Endothelial cell of umbilical vein (primary cell): ENCODE measurements at places on chromosomes 6 and 20. TPM values are rescaled to one million over a fixed set of nuclear protein-coding genes. Genes with fewer than 3 reads are reported as not detected.
A peak's percentile ranks its signal among the peaks of the same experiment; 100 is the strongest.

The SIM1 gene
- total RNA-seq: 0.29 and 0.39 TPM in 2 replicates

The HLA-DQA1 gene
- total RNA-seq: not detected in 2 replicates

The EXOC2 gene
- total RNA-seq: 30.8 and 39.7 TPM in 2 replicates

The LRRC73 gene
- 0.25 and 0.58 TPM in 2 replicates for total RNA-seq

- DNase-seq: no peak
Observed at GRCh38 chr6:100339574-100340255, 125.0 kb downstream of the SIM1 start.

The C6orf58 gene
- not detected in 2 replicates for total RNA-seq

The PPP1R10 gene
- 75.1 and 88.3 TPM in 2 replicates for total RNA-seq

GRCh38 chr6:141260627-141261015 is 872.1 kb upstream of the GJE1 start:
- no peak for DNase-seq

GRCh38 chr6:138431256-138432062 is 27.4 kb downstream of the HEBP2 start:
- no peak for DNase-seq

The TSPO2 gene
- not detected in 2 replicates for total RNA-seq

DNA sequence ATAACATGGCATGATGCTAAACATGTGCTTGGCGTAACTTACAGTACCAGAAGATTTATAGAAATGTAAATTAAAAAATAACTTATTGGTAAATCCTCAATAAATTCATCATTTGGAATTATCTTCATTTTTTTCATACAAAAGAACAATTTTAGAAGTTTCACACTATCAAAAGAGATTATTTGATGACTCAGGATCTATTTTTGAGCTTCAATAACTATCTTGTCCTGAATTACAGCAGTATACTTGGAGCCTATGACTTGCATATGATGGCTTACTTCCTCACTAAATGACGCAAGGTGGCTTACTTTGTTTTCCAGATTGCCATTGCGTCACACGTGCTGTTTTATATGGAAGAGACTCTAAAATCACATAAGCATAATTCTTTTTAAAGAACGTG is 49.2 kb downstream of the KHDRBS2 start:
- no peak for DNase-seq

GRCh38 chr20:9092655-9093054 is 23.8 kb downstream of the PLCB4 start:
- no peak for DNase-seq

- DNase-seq: peak; percentile 24
Observed at GRCh38 chr6:6006006-6006427, 708 bp downstream of the NRN1 start.

DNA sequence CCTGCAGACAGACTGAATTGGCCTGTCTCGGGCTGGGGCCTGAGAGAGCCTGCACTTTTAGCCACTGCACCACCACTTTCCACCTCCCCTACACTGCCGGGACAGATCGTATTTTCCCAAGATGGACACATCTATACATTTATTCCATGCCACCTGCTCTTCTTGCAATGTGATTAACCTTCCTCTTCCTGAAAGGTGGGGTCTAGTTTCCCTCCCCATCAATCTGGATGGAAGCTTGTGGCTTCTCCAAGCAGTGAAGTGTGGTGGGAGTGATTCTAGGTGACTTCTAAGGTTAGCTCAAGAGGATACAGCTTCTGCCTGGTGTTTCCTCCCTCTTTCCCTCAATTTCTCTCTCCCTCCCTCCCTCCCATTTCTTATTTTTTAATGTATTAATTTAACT is 150.3 kb upstream of the PROKR2 start:
- DNase-seq: no peak

GRCh38 chr20:44117296-44118184 is 69.4 kb downstream of the JPH2 start:
- no peak for DNase-seq

DNA sequence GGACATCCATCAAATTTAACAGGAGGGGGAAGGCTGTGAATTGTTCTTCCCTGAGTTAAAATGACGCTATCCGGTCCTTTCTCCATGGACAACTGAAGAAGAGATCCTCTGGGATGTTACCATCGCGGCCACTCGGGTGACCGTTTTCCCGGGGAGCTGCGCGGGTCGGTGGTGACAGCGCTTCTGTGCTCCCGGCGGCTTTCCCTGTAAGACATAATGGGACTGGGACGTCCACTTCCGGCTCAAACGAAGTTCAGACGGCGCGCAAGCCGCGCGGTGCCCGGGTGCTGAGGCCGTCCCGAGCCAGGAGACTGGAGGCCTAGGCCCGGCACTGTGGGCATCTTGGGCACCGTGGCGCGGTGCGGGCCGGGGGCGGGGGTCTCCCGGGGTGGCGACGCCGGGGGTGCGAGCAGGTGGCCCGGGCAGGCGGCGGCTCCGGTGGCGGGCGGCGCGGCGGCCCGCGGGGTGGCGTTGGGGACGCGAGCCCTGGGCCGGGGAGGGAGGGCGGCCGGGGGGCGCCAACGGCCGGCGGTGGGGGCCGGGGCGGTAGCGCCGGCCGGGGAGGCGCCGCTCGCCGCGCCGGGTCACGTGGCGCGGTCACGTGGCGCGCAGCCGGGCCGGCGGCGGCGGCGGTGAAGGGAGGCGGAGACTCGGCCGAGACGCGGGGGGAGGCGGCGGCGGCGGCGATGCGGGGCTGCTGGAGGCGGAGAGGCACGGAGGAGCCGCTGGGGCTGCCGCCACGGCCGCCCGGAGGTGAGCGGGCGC is 63.6 kb downstream of the GTF2H5 start:
- peak; percentile 53 for DNase-seq

DNA sequence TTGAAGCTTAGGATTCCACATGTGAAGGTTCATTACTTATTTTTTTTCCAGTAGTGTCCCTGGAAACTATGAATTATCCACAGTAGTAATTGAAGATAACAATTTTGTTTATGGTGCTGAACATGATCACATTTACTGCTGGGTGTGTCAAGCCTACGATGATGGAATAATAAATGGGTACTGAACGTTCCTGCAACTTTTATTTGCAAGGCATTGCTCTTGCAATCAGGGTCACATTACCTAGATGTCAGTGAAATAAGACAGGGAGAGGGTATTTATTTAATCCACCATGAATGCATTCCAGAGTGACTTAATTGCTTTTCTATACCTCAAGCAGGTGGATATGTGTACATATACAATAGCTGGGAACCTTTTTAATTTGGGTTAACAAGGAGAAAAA is 27.0 kb upstream of the MLIP start:
- no peak for DNase-seq

The HLA-DRB5 gene
- not detected in 2 replicates for total RNA-seq

The DHX35 gene
- total RNA-seq: 9.8 and 10.0 TPM in 2 replicates

The CST5 gene
- total RNA-seq: not detected in 2 replicates

The NDRG3 gene
- 27.7 and 28.4 TPM in 2 replicates for total RNA-seq

The PROCR gene
- 228 and 251 TPM in 2 replicates for total RNA-seq

The OR2B6 gene
- total RNA-seq: not detected in 2 replicates

The LZTS3 gene
- 3.6 and 4.5 TPM in 2 replicates for total RNA-seq

The RAB44 gene
- total RNA-seq: 0.11 TPM in 1 of 2 replicates, not detected in the other

DNA sequence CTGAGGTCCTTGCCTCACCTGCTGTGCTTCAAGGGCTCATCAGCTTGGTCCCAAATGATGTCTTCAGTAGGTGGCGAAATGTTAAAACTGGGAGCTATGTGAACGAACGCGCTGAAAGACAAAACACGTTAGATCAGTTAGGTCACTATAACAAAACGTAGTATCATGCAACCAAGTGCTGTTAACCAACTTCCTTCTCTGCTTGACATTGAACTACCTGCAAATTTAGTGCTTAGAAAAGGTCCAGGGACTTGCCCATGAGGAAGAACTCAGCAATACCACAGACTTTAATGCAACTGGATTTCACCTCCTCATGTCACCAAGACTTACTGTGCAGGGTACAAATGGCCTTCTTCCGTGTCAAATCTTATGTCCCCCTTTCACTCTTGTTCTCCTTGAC is 24.8 kb downstream of the BACH2 start:
- no peak for DNase-seq

The TRAM2 gene
- total RNA-seq: 85.9 and 98.6 TPM in 2 replicates

- peak; percentile 78 for DNase-seq
Observed at GRCh38 chr20:11778206-11778570, 139.5 kb upstream of the BTBD3 start.

The DUSP22 gene
- total RNA-seq: 32.6 and 33.9 TPM in 2 replicates

The DYNLRB1 gene
- 133 and 142 TPM in 2 replicates for total RNA-seq

DNA sequence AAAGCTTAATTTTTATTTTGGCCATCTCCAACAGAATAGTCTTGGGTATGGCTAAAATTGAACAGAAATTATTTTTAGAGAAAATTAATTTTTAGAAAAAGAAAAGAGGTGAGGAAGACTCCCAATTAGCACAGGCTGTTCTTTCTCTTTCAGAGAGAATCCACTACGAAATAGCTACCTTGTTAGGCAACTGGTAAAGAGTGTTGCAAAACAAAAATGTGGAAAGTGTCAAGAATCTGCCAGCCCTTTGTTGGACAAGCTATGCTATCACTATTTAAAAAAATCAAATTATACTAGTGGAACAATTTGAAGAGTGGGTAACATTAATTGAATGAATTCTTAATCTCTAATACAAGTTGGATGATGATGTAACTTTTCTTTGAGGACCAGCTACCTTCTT is 19.2 kb upstream of the ZSCAN9 start:
- no peak for DNase-seq

The FOXF2 gene
- not detected in 2 replicates for total RNA-seq

- DNase-seq: peak; percentile 88
Observed at GRCh38 chr20:35135867-35136586, 11.1 kb downstream of the EDEM2 start.

- no peak for DNase-seq
Observed at GRCh38 chr6:47106216-47106615, 64.1 kb upstream of the ADGRF1 start.

DNA sequence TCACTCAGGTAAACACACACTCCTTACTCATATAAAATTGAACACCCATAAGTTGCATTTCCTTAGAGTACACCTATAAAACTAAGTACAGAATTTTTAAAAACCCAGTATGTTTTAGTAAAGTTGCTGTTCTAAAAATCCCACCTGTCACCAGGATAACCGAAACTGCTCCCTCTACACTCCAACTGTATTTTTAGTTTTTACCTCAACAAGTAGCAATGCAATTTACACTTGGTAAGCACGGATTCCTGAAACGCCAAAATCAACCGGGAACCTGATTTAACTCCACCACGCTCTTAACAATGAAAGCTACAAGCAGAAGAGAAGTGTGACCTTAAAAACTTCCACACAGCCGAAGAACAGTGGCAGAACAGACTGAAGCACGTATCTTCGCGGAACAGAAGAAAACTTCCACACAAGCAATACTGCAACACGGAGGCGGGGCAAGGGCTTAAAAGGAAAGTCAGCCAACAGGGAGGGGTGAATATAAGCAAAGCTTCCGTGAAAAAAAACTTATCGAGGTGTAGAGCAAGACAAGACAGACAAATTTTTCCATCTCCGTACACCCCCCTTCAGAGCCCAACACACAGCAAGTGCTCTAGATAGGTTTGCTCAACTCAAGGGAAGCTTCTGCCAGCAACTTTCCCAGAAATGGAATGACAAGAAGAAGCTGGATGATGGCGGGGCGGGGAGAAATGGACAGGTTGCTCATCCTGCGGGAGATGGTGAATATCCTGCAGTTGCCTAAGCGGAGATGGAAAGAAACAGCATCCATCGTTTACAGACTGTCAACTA is 1.4 kb downstream of the STAU1 start:
- DNase-seq: peak; percentile 71

The TREML1 gene
- not detected in 2 replicates for total RNA-seq

DNA sequence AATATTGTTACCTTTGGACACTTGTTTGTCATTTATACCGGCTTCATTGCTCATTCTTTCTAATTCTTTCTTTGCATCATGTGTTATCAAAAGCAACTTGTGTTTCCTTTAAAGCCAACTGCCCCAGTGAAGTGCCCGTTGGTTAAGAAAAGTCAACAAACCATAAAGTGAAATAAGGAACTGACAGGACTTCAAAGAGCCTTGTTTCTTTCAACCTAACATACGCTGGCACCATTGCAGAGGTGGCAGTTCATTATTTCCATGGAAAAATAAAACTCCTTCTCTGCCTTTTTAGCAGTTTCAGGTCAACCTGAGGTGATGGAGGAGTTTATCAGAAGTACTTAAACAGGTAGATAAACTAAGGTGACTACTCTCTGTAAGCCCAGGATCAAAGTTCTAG is 28.8 kb downstream of the FERMT1 start:
- no peak for DNase-seq

GRCh38 chr6:98641949-98642719 is 192.2 kb upstream of the POU3F2 start:
- no peak for DNase-seq

The HLA-DMB gene
- 0.39 TPM in 1 of 2 replicates, not detected in the other for total RNA-seq
